ENCODE measurements at places on chromosomes 1 and 21.

DNA sequence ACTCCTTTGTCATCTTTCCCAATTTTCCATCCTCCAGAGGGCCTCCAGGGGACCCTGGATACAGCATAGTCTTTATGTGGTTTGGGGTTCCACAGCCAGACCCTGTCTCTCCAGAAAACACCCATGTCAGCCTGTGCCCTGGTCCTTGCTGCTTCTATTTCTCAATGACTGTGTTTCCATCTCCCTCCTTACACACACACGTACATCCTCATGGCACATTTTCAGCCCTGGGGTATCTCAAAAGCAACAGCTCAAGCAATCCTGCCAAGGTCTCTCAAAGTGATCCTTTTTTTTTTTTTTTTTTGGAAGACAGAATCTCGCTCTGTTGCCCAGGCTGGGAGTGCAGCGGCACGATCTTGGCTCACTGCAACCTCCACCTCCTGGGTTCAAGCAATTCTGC is 22.3 kb downstream of the QSOX1 start:
- no peak for DNase-seq

- DNase-seq: no peak
Observed at GRCh38 chr1:34970829-34971228, 14.3 kb downstream of the TMEM35B start.

DNA sequence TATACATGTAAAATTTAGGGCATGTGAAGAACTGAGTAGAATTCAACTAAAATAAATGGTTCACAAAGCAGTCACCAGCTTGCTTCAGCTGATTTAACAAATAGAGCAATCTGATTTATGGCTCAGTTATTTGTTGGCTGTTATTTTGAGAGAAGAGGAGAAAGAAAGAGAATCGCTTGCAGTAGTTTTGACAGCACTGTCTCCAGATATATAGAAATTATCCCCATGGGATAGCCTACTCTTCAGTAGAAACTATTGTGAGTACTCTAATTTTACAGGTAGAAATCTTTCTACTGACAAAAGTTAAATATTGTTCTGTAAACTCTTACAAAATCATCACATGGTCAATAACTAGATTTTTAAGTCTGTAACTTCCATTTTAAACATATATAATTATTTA is 1098.2 kb downstream of the MRPL39 start:
- DNase-seq: no peak

DNA sequence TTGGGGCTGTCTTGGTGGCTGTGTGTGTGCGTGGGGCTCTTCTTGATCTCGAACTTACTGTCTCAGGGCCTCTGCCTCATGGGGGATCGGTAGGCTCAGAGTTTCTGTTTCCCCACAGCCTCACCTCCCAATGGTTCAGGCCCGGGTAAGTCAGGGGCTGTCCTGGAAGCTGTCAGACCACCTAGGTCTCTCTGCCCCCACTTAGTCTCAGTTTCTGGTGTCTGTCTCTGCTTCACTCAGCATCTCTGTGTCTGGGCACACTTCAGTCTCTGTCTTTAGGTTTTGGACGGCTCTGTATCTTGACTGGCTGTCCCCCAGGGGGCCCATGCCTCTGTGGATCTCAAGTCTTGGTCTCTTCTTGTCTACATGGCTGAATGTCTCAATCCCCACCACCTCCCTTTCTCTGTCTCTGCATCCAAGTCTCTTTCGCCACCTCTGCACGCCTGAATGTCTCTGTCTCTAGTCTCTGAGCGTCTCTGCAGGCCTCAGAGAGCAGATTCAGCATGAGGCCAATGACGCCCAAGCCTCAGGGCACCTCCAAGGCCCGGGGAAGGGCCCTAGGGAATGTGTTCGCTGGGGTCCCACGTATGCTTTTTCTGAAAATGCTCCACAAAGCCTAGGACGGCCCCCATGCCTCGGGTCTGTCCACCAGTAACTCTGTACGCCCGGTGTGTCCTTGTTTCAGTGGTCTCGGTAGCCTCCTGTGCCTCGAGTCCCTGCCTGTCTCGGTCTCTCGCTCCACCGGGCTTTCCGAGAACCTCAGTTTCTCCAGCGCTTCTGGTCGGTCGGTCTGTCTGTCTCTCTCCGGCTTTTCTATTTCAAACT is 818 bp downstream of the FHL3 start:
- DNase-seq: no peak

- peak; percentile 8 for DNase-seq
Observed at GRCh38 chr1:1976031-1976430, 27.6 kb downstream of the CFAP74 start.

- DNase-seq: peak; percentile 38
Observed at GRCh38 chr1:34712007-34712688, 42.7 kb upstream of the GJB5 start.

DNA sequence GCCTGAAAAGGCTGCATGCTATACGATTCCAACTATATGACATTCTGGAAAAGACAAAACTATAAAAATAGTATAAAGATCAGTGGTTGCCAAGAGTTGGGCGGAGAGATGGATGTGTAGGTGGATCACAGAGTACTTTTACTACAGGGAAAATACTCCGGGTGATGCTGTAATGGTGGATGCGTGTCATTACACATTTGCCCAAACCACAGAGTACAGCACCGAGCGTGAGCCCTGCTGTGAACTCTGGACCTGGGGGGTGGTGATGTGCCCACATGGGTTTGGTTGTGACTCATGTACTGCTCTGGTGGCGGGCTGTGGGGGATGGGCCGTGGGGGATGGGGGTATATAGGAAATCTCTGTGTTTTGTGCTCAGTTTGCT is 162.7 kb upstream of the COL6A1 start:
- DNase-seq: no peak

DNA sequence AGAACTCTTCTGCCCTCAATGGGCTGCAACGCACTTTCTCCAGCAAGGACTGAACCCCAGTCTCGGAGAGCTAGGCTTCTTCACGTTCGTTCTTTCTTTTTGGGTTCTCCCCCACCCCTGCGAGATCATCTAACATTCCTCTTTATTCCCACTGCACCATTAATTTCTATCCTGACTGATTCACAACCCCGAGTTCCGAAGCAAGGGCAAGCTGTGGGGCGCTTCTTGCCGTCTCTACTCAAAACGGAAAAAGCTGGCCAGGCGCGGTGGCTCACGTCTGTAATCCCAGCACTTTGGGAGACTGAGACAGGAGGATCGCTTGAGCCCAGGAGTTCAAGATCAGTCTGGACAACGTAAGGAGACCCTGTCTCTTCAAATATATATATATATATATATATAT is 37.4 kb upstream of the BTG2 start:
- no peak for DNase-seq

DNA sequence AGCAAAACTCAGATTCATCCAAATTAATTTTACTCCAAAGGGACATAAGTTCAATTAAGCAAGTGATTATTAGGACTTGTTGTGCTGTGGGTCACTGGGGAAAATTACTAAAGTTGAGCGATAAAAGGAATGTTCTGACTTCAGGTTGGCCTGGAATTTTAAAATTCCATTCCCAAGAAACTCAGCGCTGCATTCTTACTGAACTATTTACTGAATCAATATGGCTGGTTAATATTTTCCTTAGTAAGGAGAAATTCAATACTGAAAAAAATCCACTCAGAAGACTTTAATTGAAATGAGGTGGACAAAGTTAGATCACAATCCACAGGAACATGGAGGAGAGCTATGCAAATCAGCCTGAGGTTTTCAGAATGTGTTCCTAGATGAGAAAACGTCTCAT is 578.9 kb upstream of the NR5A2 start:
- no peak for DNase-seq

- no peak for DNase-seq
Observed at GRCh38 chr21:31394309-31394708, 50.2 kb upstream of the TIAM1 start.

GRCh38 chr1:225688345-225688744 is 35.4 kb upstream of the ENAH start:
- DNase-seq: no peak
